ENCODE measurements at places on chromosomes 6 and 20.

DNA sequence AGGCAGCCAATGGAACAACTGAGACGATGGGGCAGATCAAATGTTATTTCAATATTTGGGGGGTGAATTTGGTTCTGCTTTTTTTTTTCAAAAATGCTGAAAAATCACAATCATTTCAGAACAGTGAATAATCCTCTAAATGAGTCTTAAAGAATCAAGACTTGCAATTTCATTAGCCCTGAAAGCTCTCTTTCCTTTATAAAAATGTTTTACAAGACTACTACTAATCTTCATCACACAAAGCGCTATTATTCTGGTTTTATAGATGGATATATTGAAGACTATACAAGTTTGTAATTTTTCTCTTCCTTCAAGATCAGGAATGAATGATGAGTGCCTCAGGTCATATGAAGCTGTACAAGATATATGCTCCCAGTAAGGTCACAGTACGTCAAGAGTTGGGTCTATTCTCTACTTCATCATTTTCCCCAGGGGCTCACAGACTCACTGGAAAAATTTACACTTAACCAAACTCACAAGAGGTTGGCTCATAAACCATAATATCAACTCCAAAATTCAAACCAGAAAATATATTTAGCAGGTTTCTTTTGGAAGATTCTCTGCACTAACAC lies 19.5 kb downstream of the RNF24 start:
- no peak overlapping the region for H3K27ac ChIP-seq
- no peaks in the 10 kb centered on the region for H3K36me3 ChIP-seq
- no peaks in the 10 kb centered on the region for H3K27me3 ChIP-seq
- no peaks in the 10 kb centered on the region for H3K4me1 ChIP-seq
- DNase-seq = no peak

- DNase-seq = no peak
- no peak overlapping the region for H3K4me3 ChIP-seq
- no peaks in the 10 kb centered on the region for H3K36me3 ChIP-seq
- no peaks in the 10 kb centered on the region for H3K27me3 ChIP-seq
- H3K27ac ChIP-seq = no peak overlapping the region
These were observed 111.7 kb downstream of the THBS2 start for GRCh38 chr6:169141671-169142537.

DNA sequence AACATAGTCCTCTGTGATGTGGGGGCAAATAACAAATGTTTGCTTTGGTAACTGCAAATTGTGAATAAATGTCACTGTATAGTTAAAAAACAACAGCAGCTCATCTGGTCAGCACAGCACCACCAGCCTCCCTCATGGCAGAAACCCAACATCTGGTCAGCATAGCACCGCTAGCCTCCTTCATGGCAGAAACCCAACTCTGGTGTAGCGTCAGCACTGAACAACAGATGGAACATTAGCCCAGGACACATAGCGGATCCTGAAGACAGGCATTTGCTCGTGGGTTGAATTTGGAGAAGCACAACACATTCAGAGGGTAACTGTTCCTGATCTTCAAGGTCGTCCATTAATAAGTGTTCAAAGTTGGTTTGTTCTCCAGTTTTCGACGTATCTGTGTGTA lies 265.9 kb downstream of the DLL1 start:
- no peaks in the 10 kb centered on the region for H3K36me3 ChIP-seq
- DNase-seq = peak; percentile 54
- no peak overlapping the region for H3K27ac ChIP-seq
- H3K4me1 ChIP-seq = peaks cover 7% of the 10 kb centered on the region

DNA sequence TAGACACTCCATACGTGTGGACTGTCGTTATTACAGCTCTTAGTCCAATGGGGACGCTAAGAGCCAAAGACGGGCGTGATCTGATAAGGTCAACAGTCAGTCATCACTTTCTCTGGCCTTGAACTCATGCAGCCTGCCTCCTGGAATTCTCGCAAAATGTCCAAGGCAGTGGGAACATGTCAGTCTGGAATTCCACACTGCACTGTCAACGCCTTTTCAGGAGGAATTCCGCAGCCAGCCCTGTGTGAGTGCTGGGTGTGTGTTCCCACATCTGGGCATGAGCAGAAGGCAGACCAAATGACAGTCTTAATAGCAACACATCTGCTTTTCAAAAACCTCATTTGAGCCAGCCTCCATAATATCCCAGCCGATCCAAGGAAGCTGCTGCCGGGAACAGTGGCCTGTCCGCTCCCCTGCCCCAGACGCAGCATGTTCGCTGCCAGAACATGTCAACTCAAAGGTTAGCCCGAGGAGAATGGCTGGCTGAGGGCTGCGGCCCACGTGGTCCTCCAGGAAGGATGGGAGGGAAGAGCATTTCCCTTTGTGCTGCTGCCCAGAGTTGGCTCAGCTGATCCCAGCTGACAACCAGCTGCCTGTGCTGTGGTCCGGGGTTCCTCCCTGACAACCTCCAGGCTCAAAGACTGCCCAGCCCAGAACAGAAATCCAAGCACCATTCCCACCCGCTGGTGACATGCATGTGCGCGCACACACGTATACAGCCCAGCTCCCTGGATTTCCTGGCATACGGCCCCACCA lies 103.1 kb downstream of the SULF2 start:
- no peak overlapping the region for H3K27ac ChIP-seq
- no peaks in the 10 kb centered on the region for H3K4me1 ChIP-seq
- no peak overlapping the region for H3K4me3 ChIP-seq
- no peak for DNase-seq

- no peak overlapping the region for H3K27ac ChIP-seq
- H3K36me3 ChIP-seq = no peaks in the 10 kb centered on the region
- H3K27me3 ChIP-seq = no peaks in the 10 kb centered on the region
- no peak overlapping the region for H3K4me3 ChIP-seq
These were observed 32.4 kb upstream of the HINT3 start for GRCh38 chr6:125924169-125924568.

GRCh38 chr6:31403283-31404060 lies at the start of gene MICA:
MICA (plus strand) TSS chr6:31403595; CDS start chr6:31403633, 38 bp downstream.
- peak within 1 kb of the TSS; percentile 52 for H3K27ac ChIP-seq
- DNase-seq = peak; percentile 84
- peaks cover 7% of the 10 kb centered on the region for H3K4me1 ChIP-seq

DNA sequence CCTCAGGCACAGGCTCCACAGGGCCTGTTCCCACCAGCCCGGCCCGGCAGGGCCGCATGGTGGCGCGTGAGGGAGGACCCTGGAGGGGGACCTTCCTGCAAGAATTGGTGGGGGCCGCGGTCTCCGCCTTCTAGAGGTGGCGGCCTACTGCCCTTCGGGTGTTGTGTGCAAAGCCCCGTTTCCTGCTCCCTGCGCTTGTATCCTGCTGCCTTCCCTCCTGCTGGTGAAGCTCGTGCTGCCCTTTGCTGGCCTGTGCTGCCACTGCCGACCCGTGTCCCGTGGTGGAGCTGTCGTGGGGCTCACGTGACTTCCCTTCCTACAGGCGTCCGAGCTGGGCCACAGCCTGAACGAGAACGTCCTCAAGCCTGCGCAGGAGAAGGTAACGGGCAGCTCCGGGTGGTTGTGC lies 8.4 kb upstream of the COL20A1 start:
- H3K27ac ChIP-seq = no peak overlapping the region
- peaks cover 51% of the 10 kb centered on the region for H3K36me3 ChIP-seq

Measured in pancreas (tissue), 10 donors.